ENCODE measurements at places on chromosomes 7 and 10. TPM values are rescaled to one million over a fixed set of nuclear protein-coding genes. Genes with fewer than 3 reads are reported as not detected.

DNA sequence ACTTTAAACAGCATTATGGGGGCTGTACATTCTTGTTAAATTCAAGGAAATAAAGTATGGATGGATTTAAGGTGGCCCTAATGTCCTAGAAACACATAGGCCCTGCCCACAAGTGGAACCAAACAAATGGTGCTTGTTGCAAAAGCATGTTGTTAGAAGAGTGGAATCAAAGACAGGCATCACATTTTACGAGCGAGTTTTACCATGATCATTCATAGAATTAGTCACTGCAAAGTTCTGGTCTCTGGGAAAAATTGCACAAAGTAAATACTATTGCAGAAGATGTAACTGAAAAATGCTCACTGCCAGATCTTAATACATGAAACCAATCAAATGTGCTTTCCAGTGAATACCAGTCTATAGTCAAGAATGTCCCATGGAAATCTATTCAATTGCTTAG, 677.1 kb downstream of the PARD3 start:
- DNase-seq, result no peak

DNA sequence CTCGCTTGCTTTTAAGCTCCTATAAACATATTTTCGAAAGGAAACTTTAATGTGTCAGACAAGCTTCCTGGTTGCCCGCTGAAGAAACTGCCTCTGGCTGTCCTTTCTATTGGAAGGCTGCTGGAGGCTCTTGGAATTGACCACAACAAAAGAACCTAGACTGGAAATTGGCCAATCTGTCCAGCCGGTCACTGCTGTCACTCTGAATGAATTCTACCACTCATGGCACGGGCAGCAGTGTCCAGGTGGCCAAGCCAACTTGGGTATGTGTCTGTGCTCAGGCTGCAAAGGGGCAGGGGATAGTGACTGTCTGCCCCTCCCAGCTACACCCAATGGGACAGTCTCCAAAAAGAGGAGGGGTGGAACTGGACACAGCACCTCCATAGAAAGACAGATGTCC, 57.6 kb downstream of the CDH23 start:
- no peak for DNase-seq

GRCh38 chr10:31921031-31921430, 7.6 kb downstream of the ARHGAP12 start:
- peak; percentile 20 for DNase-seq

DNA sequence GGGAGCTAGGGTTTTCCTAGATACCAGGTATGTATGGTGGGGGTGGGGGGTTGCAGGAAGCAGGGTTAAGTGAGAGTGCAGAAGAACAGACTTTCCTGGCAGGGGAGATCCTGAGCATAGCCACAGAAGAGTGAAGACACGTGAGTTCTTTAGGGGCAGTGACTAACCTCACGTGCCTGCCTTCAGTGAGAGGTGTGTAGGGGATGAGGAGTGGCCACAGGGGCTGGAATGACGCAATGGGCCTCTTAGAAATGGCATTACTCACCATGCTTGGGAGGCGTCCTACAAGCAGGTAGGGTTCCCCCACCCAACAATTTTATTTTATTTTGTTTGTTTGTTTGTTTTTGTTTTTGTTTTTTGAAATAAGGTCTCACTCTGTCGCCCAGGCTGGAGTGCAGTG, 698.6 kb upstream of the NRP1 start:
- no peak for DNase-seq

- no peak for DNase-seq
Measured at GRCh38 chr7:22372863-22373262, 15.9 kb upstream of the RAPGEF5 start.

DNA sequence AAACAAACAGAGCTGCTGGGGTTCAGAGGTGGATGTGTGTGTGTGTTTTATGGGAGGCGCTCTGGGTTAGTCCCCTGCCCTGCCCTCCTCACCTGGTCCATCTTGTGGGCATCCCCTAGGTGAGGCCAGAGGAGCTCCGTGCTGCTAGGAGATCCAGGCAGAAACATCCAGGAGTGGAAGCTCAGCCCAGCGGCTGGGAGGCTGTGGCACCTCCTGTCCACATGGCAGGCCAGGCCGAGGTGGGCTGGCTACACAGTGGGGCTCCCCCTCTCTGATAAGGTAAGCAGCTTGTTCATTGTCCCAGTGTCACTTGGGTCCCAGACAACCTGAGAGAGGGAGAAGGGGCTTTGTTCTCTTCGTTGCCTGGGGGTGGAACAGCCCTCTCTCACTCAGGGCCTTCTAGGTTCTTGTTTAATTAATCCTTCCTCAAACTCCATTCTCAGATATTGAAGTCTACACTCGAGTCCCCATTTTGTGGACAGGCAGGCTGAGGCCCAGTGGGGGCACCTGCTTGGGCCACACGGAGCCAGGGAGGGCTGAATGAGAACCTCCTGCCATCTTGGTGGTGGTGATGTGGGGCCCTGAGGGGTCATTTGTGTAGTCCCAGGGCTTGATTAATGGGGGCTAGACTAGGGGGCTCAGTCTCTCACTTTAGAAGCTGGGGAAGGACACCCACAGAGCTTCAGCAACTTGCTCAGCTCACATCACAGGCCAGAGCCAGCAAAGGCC, 216.8 kb upstream of the GPR26 start:
- no peak for DNase-seq

GRCh38 chr7:30424506-30424905, 54.1 kb downstream of the NOD1 start:
- no peak for DNase-seq

DNA sequence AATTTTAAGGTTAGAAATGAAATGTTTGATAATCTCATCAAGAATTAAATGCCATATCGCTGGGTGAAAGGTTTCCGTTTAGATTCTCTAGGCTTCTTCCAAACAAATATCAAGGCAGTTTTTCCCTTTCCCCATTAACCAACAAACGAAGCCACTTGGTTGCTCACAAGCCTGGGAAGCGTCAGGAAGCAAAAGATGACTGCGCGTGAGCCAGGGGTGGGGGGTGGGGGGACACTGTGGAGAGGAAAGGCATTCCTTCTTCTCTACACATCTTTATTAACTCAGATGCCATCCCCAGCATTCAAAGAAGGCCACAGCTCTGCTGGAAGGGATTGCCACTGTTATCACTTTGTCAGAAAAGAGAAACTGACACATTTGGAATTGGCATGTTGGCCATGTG, 207.1 kb downstream of the TRIL start:
- DNase-seq, result no peak

GRCh38 chr10:127029061-127029460, 123.8 kb downstream of the DOCK1 start:
- DNase-seq, result no peak

DNA sequence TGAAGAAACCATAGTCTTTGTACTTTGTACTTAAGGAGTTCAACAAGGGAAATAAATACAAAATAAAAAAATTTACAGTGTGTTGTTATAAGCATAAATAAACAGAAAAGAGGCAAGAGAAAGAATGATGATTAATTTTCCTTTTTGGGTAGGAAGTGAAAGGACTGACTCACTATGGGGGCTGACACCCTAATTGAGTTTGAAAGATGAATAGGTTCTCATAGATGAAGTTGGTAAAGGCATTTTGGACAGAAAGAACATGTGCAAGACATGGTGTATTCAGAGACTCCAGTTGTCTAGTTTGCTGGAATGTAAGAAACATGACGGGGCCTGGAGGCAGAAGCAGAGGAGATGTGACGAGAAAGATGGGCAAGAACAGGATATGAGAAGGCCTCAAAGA, 83.7 kb downstream of the VPS50 start:
- DNase-seq, result no peak

- no peak for DNase-seq
Measured at GRCh38 chr7:45220846-45221618, 63.4 kb downstream of the RAMP3 start.

GRCh38 chr7:94662548-94662947, 6.6 kb upstream of the SGCE start:
- DNase-seq, result no peak

DNA sequence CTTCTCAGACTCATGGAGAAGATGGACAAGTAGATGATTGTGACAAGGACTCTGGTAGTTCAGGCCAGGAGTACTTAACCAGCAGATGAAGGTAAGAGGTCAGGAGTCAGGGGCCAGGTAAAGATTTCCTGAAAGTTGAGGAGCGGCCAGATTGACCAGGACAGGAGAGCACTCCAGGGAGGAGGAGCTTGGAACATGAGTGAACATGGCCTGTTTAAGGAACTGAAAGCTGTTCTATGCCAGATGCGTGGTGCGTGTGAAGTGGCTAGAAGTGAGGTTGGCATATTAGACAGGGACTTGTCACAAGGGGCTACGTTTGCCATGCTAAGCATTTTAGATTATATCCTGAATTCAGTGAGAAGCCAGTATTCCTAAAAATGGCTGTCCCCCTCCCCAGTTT, 157.2 kb downstream of the WNT2 start:
- DNase-seq, result no peak

DNA sequence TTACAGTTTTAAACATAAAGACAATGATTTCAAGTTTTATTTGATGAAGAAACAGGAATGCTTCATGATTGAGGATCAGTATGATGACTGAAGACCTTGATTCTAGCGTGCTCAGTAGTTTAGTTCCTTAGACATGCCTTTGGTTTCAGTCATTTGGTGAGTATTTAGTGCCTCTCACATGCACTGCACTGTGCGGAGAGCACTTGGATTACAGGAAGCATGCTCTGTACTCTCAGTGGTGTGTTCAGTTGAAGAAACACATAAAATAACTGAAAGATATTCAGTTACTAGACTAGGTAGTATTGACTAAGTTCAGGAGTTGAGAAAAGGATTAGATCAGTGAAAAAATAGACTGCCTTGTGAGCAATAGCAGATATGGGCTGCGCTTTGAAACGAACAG, 25.5 kb downstream of the RBM17 start:
- no peak for DNase-seq

GRCh38 chr10:33117230-33117629, 159.2 kb upstream of the ITGB1 start:
- DNase-seq, result no peak

GRCh38 chr7:77935652-77936348, 137.2 kb downstream of the PHTF2 start:
- DNase-seq, result no peak

DNA sequence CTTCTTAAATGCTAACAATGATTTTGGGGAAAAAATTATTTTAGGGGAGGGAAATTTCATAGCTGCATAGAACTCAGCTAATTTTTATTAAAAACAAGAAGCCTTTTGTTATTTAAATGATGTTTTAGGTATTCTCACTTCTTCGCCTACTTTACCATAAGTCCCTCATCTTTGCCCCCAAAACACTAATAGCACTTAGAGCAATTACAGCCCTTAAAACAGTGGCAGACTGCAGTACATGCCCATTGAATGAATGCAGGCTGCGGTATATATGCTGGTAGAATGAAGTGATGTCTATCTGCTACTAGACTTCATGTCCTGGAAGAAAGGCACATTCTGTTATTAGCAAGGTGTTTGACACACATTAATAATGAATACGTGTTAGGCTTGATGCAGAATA, 2.9 kb upstream of the SPAG6 start:
- DNase-seq, result no peak

DNA sequence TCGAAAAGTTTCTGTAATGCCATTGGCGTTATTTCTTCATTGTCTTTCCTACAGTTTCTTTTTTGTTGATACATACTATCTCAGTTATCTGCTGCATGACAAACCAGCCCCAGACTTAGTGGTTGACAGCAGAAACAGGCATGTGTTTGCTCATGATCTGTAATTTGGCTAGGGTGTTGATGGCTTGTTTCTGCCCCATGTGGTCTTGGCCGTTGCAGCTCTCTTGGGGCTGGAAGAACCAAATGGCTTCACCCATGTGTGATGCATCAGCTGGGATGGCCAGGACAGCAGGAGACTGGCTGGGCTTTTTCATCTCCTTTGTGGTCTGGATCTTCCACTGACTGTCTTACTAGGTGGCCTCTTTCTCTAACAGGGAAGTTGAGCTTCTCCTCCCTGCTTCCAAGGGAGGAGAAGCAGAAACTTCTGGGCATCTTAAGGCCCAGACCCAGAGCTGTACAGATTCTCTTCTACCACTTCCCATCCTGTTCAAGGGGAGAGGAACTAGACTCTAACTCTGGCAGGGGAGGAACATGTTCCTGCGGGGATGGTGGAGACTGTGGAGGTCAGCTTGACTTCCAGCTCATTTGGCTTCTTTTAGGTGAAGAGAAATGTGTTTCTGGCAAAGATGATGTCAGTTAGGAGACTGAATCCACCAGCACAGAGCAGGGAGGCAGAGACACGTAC, 89.3 kb downstream of the FANK1 start:
- DNase-seq, result no peak

DNA sequence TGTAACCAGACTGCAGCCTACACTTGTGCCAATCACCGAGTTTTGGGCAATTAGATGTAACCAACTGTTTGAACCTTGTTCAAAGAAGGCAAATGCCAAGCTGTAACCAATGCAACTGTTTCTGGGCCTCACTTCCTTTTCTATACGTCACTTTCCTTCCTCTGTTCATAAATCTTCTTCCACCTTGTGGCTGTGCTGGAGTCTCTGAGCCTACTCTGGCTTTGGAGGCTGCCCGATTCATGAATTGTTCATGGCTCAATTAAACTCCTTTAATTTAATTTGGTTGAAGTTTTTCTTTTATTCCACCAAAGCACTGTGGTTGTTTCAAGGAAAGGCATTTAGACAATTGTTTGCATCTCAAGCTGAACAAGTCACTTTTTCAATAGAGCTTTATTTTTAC, 43.5 kb upstream of the UCN3 start:
- DNase-seq, result no peak

DNA sequence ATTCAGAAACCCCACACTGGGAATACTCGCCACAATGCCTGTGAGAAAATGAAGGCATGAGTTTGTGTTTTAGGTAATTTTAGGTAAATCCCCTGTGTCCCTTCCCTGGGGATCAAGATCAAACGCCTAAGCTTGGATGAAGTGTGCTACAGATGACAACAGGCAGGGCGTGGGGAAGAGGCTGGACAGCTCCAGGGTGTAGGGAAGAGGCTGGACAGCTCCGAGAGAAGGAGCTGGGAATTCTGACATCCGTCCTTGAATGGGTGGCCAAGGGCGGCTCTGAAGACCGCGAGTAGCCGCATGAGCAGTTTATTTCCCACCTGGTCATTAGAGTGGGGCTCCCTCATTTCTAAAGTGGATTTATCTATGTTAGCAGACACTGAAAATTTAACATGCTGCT, 109.7 kb downstream of the RAMP3 start:
- no peak for DNase-seq

DNA sequence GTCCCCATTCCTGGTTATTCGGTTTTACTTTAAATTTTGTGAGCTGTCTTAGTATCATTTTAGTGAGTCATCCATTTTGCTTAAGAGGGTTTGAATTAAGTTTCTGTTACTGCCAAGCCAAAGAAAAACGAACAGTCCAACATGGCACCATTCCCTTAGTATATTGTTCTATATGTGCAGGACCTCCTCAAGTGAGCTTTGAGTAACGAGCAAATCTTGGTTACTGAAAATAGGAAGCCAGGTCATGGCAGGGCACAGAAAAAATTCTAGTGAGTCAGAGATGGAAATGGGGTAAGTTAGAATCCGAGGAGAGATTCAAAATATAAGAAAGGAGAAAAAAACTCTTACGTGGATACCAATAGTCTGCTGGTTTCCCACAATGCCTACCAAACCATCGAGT, 292.9 kb downstream of the BAMBI start:
- DNase-seq, result no peak

The AKR1E2 gene
- 1.7 TPM for total RNA-seq

The SFTPA1 gene
- total RNA-seq, result not detected

The OR2A12 gene
- not detected for total RNA-seq

The PRR15 gene
- total RNA-seq, result not detected

The CHAT gene
- total RNA-seq, result 0.14 TPM

The HABP2 gene
- not detected for total RNA-seq

The CD36 gene
- 0.21 TPM for total RNA-seq

The ODAD2 gene
- 0.10 TPM for total RNA-seq

The NACAD gene
- 0.36 TPM for total RNA-seq

The CLEC2L gene
- total RNA-seq, result not detected

Measured in activated T-cell treated with anti-CD3 and anti-CD28 coated beads, Interleukin-2, amount 50 U/mL, for 72 hours (primary cell).